Stimulated activated CD8-positive, alpha-beta memory T cell treated with anti-CD3 and anti-CD28 coated beads, Interleukin-12 subunit alpha, Interleukin-12 subunit beta, amount 100 ng/mL, for 1 hour (primary cell): ENCODE measurements at places on chromosomes 11 and 22.

DNA sequence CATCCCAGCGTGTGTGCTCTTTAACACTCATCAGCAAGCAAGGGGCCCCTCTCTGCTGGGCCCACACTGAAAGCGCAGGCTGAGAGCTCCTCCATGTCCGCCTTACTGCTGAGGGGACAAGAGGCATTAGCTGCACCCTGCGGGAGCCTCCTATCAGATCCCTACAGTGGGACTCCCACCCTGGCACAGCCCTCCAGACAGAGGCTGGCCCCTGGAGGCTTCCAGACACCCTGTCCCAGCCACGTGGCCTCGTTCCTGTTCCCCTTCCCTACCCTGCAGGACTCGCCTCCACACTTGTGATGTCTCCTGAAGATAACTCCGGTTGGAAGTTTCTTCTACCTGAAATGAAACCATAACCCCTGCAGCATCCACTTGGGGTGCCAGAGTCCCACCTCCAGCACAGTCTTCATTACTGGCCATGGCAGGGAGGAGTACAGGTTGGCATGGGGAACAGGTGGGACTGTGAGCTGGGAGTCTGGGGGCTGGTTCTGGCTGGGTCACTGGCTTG, 5.0 kb upstream of the SH3BP1 start:
- no peak for DNase-seq

DNA sequence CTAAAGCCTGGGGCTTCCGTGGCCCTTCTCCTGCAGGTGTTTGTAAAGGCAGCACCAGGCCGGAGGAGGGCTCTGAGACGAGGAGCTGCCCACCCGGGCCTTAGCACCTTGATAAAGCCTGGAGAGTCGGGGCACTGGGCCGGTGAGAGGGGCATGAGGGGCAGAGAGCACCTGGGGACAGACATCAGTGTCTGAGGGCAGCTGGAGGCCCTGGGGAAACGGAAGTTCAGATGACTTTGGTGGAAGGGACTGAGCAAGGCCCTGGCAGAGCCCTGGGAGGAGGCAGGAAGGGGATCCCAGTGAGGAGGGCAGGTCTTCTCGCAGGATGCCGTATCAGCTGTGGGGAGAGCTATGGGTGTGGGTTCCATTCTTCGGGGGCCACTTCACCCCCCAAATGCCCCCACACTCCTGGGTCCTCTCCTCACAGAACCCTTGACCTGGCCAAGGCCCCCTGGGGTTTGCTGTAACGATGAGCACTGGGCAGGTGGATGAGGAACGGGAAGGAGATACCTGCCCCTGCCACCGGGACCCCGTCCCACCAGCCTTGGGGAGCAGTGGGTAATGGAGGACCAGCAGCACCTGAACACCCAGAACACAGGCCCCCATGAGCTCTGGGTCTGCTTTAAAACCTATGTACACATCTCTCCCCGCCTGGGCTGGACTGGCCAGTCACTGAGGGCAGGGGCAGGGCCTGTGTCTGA, 7.4 kb downstream of the C1QTNF6 start:
- DNase-seq = no peak

- no peak for DNase-seq
Measured at GRCh38 chr11:109511598-109511997, 89.6 kb downstream of the C11orf87 start.

GRCh38 chr11:47408598-47409439, 429 bp downstream of the SLC39A13 start:
- no peak for DNase-seq

DNA sequence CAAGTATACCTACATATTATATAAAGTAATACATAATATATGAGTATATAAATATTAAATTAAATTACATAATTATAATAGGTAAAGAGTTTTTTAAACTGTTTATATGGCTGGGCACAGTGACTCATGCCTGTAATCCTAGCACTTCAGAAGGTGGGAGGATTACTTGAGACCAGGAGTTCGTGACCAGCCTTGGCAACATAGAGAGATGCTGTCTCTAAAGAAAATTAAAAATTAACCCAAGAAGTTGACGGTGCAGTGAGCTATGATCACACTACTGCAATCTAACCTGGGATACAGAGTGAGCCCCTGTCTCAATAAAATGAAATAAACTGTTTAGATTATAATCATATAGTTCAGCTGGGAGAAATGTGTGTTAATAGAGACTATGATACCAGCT, 363.0 kb downstream of the DDX10 start:
- DNase-seq = no peak

DNA sequence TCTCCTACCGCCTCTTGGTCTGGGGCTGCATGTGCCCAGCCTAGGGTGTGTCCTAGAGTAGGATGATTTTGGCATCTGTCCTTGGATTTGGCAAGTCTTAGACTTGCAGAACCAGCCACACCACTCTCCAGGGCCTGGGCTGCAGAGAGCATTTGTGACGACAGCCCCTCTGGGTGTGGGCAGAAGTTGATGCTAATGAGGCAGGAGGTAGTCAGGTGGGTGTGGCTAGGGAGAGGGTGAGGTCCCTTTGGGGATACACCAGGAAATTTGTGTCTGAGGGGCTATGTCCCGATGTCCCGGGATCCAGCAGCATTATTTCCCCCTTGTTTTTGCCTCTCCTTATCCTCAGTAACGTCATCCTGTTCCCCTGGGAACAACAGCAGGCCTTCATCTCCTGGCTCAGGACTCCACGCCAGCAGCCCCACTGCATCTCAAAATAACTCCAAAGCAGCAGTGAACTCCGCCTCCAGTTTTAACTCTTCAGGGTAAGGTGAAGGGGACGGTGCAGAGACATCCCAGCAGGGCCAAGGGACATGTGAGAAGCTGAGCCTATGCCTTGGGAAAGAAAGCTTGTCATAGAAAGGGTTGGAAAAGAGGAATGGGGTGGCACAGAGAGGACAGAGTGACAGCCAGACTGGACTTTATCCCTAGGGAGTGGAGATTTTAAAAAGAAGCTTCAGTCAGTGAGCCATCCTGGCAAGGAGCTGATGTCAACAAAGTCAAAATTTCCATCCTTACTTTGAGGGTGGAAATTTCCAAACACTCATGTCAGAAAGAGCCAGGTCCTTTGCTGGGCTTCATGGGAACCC, 8.0 kb upstream of the TLCD5 start:
- DNase-seq = no peak

DNA sequence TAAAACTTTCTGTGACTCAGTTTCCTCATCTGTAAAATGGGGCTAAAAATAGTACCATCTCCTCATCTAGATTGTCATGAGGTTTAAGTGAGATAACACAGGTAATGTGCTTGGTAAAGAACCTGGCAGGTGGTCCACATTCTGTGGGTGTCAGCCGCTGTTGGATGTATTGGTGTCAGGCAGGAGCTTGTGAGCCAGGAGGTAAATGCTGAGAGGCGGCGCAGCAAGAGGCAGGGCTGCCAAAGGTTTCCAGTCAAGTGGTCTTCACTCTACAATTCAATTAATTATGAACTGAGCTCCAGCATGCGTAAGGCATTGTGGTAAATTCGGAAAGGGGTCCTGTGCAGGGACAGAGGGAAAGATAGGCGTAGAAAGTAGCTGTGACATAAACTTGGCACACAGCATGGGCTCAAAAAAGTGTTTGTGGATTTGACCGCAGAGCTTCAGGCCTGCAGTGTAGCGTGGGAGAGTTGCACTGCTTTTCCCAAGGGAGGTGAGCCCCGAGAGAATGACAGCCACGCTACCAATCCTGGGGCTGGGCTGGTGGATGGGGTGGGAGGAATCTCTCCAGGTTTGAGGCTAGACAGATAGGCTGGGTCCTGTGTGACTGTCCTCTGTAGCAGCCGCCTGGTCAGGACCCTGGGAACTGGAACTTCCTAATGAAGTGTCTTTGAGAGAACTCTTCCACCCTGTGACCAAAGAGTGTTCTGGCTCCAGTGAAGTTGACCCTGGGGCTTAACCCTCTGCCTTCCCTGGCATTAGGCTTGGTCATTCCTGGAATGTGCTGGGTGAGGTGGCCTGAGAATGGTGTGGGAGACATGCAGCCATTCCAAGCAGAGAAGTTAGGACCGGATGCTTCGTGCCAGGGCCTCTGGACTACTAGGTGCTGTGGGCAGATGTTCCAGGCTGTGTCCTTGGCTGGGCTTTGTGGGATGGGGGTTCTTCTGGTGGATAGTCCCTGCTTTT, 122.4 kb downstream of the FEZ1 start:
- no peak for DNase-seq

DNA sequence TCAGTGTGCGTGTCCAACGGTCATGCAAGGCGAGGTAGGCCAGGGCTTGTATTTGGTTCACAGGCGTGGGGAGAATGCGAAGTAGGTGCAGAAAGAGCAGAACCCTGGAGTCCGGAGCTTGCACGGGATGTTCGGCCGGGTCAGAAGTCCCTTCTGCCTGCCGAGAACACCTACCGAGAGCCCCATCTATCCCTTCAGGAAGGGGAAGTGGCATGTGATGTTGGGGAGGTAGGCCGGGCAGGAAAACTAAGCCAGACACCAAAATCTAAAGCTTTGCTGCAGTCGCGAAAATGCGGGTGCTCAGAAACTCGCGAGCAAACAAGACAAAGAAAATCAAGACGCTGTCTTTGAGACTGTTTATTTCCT, 435 bp upstream of the TAF6L start:
- no peak for DNase-seq

DNA sequence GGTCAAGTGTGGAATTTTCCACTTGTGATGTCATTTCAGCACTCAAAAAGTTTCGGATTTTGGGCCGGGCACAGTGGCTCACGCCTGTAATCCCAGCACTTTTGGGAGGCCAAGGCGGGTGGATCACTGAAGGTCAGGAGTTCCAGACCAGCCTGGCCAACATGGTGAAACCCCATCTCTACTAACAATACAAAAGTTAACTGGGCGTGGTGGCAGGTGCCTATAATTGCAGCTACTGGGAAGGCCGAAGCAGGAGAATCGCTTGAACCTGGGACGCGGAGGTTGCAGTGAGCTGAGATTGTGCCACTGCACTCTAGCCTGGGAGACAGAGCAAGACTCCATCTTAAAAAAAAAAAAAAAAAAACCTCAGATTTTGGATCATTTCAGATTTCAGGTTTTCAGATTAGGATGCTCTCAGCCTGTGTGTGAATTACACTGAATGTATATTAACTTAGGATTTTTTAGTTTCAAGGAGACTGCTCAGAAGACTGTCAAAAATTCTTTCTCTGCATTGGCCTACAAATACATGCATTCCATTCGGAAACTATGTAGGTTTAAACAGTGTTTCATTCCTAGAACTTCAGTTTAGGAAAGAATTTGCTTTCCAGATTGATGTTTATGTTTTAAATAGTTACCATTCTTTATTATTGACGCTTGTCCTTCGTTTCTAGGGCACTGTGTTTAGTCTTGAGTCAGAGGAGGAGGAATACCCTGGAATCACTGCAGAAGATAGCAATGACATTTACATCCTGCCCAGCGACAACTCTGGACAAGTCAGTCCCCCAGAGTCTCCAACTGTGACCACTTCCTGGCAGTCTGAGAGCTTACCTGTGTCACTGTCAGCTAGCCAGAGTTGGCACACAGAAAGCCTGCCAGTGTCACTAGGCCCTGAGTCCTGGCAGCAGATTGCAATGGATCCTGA, 48.0 kb downstream of the BID start:
- DNase-seq = no peak
